ENCODE measurements at places on chromosomes 3 and 15.

GRCh38 chr3:184168363-184169120, 6.1 kb upstream of the AP2M1 start:
- DNase-seq = no peak

- DNase-seq = no peak
Observed at GRCh38 chr3:193850084-193850619, 257.1 kb downstream of the OPA1 start.

DNA sequence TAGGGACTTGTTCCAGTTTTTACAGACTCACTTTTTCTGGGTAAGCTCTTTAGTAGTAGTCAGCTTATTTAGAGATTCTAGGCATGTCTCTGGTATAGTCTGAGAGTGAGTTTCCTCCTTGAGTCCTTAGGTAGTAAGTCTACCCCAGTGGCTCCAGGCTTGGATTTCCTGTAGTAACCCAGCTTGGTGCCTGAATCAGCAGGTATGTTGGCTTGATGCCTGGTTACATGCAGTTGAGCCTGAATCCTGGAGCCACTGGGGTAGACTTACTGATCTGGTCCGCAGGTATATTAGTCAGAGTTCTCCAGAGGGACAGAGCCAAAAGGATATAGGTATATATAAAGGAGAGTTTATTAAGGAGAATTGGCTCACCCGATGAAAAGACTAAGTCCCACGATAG, 85.8 kb upstream of the RBMS3 start:
- no peak for DNase-seq

DNA sequence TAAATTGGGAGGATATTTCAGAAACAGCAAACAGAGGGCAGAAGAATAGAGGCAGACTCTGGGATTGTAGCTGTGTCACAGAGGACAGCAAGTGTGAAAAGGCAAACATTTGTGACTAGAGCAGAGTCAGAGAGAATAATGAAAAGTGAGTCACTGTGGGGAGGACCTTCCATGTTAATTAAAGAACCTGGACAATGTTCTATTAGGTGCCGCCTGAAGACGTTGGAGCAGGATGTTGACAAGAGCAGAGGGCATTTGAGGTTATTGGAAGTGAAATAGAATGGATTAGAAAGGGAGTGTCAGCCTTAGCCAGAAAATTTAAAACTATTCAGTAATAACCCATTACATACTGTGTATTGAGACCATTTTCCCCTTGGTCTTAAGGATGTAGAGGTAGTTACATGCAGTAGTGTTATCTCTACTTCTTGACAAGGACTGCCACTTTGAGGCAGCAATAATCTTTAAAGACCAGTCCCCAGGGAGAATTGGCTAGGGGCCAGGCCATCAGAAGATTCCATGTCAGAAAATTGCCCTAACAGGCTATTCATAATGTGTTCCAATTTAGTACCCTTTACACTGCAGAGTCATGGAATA, 5.8 kb downstream of the ACKR2 start:
- DNase-seq = no peak

All from Right ventricle myocardium superior (tissue), 1 donor.